CD8-positive, alpha-beta memory T cell (primary cell): ENCODE measurements at places on chromosomes 12 and 14. TPM values are rescaled to one million over a fixed set of nuclear protein-coding genes. Genes with fewer than 3 reads are reported as not detected.

DNA sequence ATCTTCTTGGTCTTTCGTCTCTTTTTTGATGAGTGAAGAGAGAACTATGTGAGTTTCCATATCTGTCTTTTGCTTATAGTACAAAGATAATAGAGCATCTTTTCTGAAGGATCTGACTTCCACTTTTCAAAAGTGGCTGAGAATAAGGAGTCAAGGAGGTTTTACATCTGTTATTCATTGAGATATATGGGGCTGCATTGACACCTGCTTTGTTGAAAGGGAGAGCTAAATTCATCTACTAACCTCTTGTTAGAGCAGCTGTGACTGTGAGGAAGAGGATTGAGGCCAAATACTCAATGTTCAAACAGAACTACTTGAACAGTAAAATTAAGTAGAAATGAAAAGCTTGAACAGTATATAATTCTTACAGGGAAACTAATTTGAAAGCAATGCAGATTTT lies 130.2 kb upstream of the ATP2B1 start:
- DNase-seq, result no peak

GRCh38 chr12:77760271-77761025 lies 70.2 kb upstream of the NAV3 start:
- DNase-seq, result no peak

Gene EIF2S1
- total RNA-seq, result 338 TPM

DNA sequence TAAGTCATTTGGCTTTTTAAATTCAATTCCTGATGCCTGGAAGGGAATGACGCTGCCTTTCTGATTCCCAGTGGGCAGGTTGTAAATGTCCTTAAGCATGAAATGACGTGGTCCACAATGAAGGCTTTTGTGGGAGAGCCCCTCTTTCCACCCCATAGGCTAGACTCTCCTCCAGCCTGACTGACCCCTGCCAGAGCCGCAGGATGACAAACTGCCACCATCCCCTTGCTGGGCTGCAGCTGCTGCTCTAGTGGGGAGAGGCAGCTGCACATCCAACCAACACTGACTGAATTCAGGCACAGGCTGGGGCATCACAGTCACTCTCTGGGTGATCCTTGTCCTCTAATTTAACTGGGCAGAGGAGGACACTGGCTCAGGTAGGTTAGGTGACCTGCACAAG lies 6.3 kb downstream of the TSPAN11 start:
- DNase-seq, result no peak

GRCh38 chr12:122935318-122935717 lies 30.9 kb downstream of the ABCB9 start:
- no peak for DNase-seq

GRCh38 chr12:106682594-106683234 lies 91.8 kb upstream of the RIC8B start:
- peak; percentile 1 for DNase-seq

- DNase-seq, result no peak
Measured at GRCh38 chr14:89469210-89470198, 52.5 kb upstream of the FOXN3 start.

Gene CLEC7A
- 0.68 TPM for total RNA-seq

DNA sequence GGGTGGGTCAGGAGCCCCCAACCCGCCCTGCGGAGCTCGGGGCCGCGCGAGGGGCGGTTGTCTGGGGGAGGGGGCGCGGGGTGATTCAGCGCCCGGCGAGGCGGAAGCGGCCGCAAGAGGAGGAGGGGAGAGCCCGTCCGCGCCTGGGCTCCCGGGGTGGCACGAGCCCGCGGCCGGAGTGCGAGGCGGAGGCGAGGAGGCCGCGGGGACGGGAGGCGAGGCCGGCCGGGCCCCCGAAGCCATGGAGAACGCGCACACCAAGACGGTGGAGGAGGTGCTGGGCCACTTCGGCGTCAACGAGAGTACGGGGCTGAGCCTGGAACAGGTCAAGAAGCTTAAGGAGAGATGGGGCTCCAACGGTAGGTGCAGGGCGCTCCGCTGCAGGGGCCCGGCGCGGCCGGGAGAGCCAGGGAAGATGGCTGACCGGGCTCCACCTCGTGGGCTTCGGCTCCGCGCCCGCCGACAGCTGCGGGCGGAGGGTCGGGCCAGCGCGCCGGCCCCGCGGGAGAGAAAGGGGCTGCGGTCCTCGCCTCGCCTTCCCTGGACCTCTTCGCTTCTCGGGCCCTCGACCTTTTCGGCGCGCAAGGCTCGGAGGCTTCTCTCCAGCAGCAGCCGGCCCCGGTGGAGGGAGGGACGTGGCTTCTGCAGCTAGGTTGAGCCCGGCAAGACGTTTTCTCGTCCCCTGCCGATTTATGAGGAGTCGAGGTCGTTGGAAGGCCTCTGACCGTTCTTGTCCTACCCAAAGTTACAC lies 677 bp downstream of the ATP2A2 start:
- peak; percentile 32 for DNase-seq

Gene APOF
- total RNA-seq, result not detected

DNA sequence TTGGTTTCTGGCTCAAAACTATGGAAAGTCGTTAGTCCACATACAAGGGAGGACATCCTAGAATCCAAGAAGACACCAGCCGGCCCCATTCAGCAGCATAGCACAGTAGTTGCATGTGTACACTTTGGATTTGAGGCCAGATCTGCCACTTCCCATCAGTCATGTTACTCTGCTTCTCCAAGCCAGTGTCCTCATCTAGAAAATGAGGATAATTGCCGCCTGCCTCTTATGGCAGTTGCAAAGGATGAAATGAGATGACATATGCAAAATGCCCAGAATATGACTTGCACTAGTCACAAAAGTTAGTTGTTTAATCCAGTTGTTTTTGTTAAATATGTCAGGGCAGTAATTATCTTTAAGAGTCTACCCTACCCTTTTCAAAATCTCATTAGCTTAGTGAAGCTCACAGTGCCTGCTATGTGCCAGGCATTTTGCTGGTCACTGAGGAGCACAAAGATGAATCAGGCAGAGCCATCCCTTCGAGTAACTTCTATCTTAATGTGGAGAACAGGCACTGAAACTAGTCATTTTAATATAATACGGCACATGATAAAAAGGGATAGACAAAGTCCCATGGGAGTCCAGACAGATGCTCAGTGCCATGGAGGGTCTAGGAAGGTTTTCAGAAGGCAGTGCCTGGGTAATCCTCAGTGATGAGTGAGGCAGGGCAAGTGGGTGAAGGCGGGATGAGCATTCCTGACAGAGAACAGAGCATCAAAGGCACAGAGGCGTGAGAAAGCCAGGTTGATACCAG lies 6.6 kb upstream of the KRT76 start:
- DNase-seq, result no peak

Gene PROX2
- total RNA-seq, result 0.24 TPM

DNA sequence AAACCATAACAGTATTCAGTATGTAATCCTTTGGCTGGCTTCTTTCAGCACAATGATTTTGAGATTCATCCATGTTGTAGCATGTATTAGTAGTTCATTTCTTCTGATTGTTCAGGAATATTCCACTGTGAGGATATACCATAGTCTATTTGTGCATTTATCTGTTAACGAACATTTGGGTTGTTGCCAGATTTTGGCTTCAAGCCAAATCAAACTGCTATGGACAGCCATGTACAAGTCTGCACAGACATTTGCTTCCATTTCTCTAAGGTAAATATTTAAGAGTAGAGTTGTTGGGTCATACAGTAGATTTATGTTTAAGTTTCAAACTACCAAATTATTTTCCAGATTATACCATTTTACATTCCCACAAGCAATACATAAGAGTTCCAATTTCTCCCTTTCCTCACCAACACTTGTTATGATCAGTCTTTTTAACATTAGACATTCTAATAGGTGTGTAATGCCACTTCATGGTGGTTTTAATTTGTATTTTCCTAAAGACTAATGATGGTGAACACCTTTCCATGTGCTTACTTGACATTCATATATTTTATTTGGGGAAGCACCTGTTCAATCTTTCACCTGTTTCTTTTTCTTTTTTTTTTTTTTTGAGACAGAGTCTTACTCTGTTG lies 56.6 kb downstream of the ZFYVE21 start:
- DNase-seq, result no peak

GRCh38 chr12:62933220-62933601 lies 1.7 kb downstream of the PPM1H start:
- no peak for DNase-seq

Gene P2RX7
- total RNA-seq, result 4.5 TPM

Gene KIF5A
- 1.8 TPM for total RNA-seq

GRCh38 chr12:72110937-72111650 lies 161.1 kb upstream of the TRHDE start:
- no peak for DNase-seq

- no peak for DNase-seq
Measured at GRCh38 chr12:49298160-49298559, 3.2 kb downstream of the PRPH start.

GRCh38 chr12:7158781-7159609 lies 28.8 kb downstream of the CLSTN3 start:
- no peak for DNase-seq

DNA sequence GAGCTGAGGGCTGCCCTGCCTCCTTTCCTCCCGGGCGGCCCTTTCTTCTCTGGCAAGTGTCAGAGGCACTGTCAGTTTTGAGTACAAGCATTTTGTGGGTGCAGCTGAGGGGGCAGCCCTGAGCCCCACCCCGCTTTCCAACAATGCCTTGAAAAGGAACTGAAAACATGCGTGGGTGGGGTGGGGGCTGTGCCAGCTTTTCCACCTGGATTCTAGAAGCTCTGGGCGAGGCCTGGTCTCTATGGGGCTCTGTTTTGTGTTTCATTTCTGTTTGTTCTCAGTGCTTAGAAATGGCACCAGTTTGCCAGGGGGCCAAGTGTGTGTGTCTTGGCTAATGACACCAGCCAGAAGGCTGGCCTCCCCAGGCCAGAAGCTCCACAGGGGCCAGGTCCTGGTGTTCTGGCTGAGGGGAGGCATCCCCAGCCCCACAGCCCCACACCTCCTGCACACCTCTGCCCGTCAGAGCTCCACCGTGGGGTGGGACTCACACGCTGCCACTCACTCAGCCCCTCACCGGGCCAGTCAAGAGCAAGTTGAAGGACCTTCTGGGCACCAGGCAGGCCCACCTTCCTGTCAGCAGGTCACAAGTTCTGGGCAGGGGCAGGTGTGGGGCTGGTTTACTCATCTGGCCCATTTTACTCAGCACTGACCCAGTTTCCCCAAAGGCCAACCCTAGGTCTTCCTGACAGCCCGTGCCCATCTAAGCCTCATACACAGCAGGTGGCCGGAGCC lies 155.1 kb downstream of the CALM1 start:
- no peak for DNase-seq

Gene BHLHE41
- not detected for total RNA-seq

DNA sequence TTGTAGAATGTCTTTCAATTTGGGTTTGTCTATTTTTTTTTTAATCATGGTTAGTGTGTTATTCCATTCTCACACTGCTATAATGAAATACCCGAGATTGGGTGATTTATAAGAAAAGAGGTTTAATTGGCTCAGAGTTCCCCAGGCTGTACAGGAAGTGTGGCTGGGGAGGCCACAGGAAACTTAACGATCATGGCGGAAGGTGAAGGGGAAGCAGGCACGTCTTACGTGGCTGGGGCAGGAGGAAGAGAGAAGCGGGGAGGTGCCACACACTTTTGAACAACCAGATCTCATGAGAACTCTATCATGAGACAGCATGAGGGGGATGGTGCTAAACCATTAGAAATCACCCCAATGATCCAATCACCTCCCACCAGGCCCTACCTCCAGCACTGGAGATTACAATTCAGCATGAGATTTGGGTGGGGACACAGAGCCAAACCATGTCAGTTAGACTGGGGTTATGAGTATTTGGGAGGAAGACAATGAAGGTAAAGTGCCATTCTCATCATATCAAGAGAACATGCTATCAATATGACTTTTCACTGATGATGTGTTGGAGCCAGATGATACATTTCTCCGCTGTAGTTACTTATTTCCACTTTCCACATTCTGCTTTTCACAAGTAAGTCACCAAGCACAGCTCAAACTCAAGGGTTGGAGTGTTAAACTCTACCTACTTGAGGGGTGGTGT lies 45.8 kb downstream of the AP5M1 start:
- DNase-seq, result no peak

DNA sequence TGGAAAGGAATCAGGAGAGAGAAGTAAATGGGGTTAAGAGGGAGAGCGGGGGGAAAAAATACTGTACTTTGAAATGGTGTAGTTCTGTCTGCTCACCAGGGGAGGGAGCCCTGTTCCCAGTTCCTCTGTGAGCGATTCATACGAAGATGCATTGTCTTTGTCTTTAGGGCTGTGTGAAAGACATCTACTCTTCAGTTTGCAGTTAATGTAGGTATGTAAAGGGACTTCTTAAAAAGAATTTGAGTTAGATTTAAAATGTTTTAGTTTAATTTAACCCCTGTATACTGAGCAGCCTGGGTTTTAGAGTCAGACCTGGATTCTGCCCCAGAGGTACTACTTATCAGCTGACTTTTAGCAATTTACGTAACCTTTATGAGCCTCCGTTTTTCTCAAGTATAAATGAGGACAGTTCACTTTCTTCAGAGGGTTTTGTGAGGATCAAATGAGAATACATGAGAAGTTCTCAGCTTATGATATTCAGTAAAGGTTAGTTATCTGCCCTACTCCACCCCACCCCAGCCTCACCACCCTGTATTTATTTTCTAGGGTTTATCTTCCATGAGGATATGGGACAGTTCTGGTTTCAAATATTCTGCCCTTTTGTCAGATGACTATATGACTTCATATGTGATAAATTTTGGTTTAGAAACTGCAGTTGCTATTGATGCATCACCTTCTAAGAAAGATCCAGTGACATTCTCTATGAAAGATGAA lies 82.5 kb upstream of the EVL start:
- DNase-seq, result peak; percentile 76

Gene FRMD6
- total RNA-seq, result 2.3 TPM

Gene SLC39A2
- not detected for total RNA-seq

GRCh38 chr12:104665296-104665695 lies 208.5 kb downstream of the CHST11 start:
- DNase-seq, result no peak

- no peak for DNase-seq
Measured at GRCh38 chr12:114408886-114409851, 3.2 kb upstream of the TBX5 start.

GRCh38 chr14:23877538-23878180 lies 75.9 kb upstream of the DHRS4 start:
- no peak for DNase-seq

Gene KCNA1
- not detected for total RNA-seq

Gene ADCY6
- total RNA-seq, result 0.04 TPM

GRCh38 chr12:124282287-124282686 lies 12.6 kb upstream of the RFLNA start:
- no peak for DNase-seq

GRCh38 chr14:105065280-105066228 lies at the start of gene GPR132:
TSS of gene GPR132 (minus strand) at chr14:105065430. CDS start at chr14:105055420, 10,010 bp downstream.
- DNase-seq, result peak; percentile 97

DNA sequence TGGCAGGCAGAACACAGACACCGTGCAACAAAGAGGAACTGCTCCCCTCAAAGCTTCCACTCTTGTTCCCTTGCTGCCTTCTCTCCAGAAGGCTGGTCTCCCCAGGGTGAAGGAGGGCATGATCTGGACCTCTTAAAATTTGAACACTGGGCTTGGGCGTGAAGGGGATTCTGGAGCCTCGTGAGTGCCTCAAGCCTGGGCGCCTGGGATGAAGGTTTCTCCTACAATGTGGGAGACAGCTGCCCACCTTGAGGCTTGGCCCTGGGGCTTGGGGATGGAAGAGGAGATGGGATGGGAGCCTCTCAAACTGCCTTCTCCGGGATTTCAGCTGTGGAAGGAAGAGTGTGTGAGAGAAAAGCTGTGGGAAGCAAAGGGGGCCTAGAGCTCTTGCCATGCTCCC lies 7.8 kb upstream of the RIN3 start:
- DNase-seq, result no peak

- peak; percentile 58 for DNase-seq
Measured at GRCh38 chr12:52082988-52083637, 3.6 kb downstream of the SMIM41 start.

Gene KRT71
- not detected for total RNA-seq

- DNase-seq, result no peak
Measured at GRCh38 chr12:118749646-118750045, 231.7 kb upstream of the SRRM4 start.

GRCh38 chr12:51076236-51076930 lies 7.0 kb downstream of the CSRNP2 start:
- no peak for DNase-seq

Gene GPRC5D
- not detected for total RNA-seq
